ENCODE measurements at places on chromosomes 6 and 20. TPM values are rescaled to one million over a fixed set of nuclear protein-coding genes. Genes with fewer than 3 reads are reported as not detected.

- DNase-seq: no peak
These were observed 50.2 kb downstream of the NUDT3 start for GRCh38 chr6:34342247-34342646.

- peak; percentile 73 for DNase-seq
These were observed 151.0 kb downstream of the CLIC5 start for GRCh38 chr6:45864651-45865050.

DNA sequence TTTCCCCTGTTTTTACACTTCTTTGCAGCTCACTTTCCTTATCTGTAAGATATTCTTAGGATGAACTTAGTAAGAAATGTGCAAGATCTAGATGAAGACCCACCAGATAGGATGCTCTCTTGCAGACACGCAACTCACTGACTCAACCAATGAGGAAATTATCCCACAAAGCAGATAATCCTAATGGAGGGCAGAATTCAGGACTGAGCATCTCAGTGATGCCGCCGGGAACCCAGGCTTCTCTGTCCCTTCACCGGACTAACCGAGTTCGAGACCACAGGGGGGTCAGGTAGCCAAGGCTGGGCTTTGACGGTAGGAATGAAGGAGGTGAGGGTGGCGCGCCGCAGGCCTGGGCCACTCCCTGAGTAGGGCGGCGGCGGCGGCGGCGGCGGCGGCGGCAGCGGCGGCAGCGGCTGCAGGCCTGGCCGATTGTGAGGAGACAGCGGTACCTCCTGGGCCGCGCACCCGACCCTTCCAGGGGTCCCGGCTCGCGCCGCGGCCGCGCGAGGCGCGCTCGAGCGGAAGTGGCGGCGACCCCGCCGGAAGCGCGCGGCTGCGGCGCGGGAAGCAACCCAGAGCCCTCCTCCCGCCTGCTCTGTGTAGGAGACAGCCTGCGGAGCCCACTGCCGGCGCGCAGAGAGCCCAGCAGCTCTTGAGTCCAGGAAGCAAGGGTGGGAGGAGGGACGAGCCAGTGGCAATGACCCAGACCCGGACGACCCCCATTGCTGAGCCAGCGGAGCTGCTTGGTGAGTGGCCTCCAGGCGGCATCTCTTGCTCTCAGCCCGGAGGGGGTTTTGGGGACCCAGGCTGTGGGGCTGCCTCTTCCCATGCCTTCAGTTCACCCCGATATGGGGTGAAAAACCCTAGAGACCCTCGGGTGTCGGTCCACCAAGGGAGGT, at the start of gene KHDC1:
Gene KHDC1 (minus strand): TSS at position 526 of the 899 bp plus-strand sequence. CDS start 20,679 bp downstream, outside the sequence.
- peak; percentile 69 for DNase-seq

- no peak for DNase-seq
These were observed 54.8 kb upstream of the ADGRG6 start for GRCh38 chr6:142246960-142247359.

DNA sequence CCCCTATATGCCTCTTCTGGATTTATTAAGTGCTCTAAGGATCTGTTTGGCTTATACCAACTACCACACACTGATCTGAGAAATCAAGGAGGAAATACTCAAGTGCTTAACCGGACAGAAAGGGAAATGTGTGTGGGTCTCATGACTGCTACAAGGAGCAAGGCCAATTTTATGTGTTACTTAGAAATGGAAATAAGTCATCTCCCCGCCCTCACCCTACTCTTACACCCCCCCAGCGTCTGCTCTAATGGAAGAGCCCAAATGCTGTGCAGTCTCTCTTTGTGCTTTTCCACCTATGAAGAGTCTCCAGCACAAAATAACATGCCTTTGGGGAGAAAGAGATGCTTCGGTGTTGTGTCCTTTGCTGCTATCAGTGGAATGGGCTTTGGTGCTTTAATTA, 428.8 kb upstream of the ARID1B start:
- DNase-seq: no peak

DNA sequence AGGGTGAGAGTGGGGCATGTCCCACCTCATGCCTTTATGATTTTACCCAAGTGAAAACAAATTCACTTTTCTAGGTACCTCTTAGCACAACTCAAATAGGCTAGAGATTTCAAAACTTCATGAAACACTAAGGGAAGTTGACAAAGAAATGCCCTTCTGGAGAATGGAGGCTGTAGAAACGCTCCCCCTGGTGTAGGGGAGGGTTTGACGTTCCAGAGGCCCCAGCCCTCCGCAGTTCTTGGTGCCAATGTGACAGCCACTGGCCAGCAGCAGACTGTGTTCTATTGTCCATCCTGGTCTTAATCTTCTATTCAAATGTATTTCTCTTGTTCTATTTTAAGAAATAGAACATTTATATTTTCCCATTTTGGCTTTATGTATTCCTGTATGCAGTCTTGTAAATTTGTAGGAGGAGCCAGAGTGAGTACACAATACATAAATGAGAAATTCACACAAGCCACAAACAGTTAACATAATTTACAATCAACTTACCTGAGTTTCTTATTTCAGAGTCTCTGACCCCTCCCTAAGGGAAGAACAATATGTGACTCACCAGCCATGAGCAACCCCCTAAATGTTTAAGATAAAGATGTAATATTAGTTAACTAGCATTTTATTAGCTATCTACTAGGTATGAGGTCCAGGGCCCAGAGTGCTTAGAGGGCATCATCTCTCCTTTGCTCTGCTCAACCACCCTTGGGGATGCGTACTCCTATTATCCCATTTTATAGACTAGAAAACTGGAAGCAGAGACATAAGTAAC, 8.8 kb upstream of the MUC21 start:
- DNase-seq: no peak

GRCh38 chr6:106976270-106976669, 1.7 kb upstream of the CD24 start:
- no peak for DNase-seq

GRCh38 chr6:2971420-2972218, at the start of gene SERPINB6:
Gene SERPINB6, minus strand, starts transcription at chr6:2971567. Its CDS starts 12,235 bp downstream, at chr6:2959332.
- peak; percentile 84 for DNase-seq

DNA sequence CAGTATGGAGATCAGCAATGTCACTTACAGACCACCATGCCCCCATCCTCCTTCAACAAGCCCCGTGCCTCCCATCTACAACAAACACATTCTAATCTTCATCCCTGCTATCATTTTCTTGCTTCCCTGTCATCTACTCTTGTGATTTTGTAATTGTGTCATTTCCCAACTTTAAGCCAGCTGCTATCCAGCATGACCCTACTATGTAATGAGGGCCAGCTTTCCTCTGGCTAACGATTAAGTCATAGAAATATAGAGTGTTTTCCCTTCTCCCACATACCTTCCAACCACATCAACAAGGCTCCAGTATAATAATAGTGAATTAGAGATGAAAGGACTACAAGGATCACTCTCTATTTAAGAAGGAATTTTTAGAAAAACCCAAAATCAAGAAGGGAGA, 607.0 kb downstream of the TENT5A start:
- no peak for DNase-seq

BPIFA1 gene
- total RNA-seq: not detected

TOX2 gene
- total RNA-seq: 6.1 TPM
